NCI-H524 treated with DMSO at 0.1 percent for 48 hours (cell line): ENCODE measurements at places on chromosomes 7 and 10.

GRCh38 chr7:148772297-148773089, 73.8 kb downstream of the CUL1 start:
- DNase-seq, result peak; percentile 51

GRCh38 chr7:149423449-149424110, 37.3 kb downstream of the ZNF777 start:
- no peak for DNase-seq

GRCh38 chr7:80463272-80463920, 48.5 kb downstream of the GNAT3 start:
- no peak for DNase-seq

DNA sequence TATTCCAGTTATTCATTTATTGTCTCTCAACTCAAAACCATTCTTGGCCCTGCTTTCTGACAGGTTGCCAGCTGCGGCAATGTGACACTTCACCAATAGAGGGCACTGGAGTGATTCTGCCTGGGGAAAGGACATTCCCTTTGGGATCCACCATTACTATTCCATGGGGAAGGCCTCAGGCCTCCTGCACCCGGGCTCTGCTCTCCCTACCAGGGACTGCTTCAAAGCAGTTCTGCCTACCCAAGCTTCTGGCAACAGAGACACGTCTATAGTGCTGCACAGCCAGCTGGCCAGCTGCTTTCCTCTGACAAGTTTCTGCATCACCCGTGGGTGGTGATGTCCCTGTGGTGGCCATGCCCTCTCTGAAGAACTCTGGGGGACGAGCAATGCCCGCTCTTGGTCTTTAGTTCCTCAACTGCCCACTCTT, 163.8 kb downstream of the ELMO1 start:
- no peak for DNase-seq

DNA sequence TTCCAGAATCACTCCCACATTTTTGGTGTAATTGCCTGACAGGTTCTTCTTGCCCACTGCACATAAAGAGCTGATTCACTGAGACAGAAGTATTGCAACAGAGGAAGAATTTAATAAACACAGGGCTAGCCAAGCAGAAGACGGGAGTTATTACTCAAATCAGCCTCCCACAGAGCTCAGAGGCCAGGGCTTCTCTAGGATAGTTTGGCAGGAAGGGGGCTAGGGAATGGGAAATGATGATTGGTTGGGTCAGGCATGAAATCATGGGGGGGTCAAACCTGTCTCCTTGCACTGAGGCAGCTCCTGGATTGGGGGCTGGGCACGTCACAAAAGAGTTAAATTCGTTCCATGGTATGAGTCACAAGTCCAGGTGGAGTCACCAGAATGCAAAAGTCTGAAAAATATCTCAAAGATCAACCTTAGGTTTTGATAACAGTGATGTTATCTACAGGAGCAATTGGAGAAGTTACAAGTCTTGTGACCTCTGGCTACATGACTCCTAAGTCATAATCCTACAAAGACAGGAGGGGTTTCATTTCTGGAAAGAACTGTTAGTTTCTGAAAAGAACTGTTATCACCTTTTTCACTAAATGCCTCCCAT, 30.2 kb upstream of the ERCC6 start:
- DNase-seq, result no peak

GRCh38 chr7:2129323-2130095, 103.2 kb downstream of the MAD1L1 start:
- no peak for DNase-seq

DNA sequence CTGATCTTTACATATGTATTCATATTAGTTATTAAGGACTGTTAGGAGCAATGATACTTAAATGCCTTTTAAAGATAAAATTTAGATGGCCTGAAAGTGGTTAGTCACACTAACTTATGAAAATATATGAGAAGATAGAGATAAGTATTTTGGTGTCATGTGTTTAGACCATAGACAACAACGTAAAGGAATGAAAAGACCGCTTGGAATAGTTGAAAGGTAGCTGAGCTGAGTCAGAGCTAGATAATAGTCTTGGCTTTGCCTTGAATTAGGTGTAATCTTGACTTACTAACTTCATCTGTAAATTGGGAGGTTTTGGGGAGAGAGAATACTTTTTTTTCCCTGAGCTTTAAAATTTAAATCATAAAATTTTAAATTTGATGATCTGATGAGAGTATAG, 127.0 kb downstream of the LYZL1 start:
- DNase-seq, result no peak

GRCh38 chr10:59470570-59470969, 108.2 kb upstream of the FAM13C start:
- no peak for DNase-seq

- no peak for DNase-seq
Measured at GRCh38 chr10:43249151-43249961, 17.5 kb downstream of the RASGEF1A start.

DNA sequence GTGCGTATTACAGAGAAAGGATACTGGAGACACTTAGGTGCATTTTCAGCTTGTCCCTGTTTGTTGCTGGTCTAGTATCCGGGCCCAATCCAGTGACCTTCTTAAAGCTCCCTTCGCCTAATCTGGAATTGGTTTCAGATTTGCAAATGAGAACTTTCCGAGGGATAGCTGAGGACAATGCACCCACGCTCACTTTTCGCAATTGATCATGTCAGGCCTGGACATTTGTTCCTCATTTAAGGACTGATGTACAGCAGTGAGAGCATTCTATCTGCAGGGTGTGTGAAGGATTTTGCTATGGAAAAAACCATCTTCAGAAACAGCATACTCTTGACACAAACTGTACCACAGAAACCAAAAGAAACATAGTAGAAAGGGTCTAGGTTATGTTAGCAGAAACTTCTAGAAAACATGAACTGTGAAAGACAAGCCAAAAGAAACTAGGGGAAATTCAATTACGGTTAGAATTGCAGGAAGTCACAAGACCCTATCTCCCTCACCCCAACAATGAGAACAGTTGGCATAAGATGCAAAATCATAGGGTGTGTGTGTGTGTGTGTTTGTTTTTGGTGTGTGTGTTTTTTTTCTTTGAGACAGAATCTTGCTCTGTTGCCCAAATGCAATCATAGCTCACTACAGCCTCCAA, 331.1 kb downstream of the CALN1 start:
- no peak for DNase-seq
